Thymus (tissue), 14 donors: ENCODE measurements at places on chromosomes 6 and 20.

- no peak for DNase-seq
Measured at GRCh38 chr20:33280000-33280680, 2.9 kb upstream of the BPIFB1 start.

- DNase-seq, result no peak
Measured at GRCh38 chr20:24697411-24697810, 228.0 kb downstream of the SYNDIG1 start.

DNA sequence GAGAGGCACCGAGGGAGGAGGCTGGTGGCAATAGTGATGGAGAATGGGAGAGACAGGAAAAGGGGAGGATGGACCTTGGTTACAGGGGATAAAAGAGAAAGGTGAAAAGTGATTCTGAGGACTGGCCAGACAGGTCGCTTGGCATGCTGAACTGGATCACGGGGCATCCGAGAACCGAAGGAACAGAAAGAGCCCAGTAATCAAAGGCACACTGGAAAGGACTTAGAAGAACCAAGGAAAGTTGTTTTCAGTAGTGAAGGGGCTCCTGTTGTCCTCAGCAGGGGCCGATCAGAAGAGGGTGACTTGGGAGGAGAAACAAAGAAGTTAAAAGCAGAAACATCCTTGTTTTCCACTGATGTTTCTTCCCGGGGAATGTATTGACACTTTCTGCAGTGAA is 18.9 kb downstream of the SYTL3 start:
- no peak for DNase-seq

DNA sequence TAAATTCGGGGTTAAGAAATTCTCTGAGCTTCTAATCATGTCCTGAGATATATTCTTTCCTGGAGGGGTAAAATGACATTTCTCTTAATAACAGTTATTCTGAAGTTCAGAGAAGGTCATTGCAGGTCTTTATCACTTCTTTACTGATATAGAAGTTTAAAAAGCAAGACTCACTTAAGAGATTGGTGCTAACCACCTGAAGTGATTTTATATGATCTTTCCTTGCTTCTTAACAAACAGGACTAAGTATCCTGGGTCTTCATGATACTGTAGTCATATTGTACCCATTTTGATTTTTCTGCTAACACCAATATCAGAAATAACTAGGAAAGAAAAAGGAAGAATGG is 39.3 kb upstream of the PRDM1 start:
- DNase-seq, result no peak

DNA sequence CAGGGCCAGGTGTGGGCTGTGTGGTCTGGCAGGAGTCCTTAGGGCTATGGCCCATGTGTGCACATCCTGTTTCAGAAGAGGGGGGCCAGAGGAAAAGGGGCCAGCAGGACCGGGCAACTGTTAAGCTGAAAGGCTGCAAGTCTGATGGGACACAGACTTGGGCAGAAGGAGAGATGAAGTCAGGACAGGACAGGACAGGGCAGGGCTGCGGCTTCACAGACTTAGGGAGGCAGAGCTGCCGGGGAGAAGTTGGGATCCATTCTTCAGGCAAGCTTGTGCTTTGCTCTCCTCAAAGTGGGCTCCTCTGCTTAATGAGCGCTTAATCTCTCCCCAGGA is 28.7 kb downstream of the MOCS1 start:
- no peak for DNase-seq
